Astrocyte (in vitro differentiated cells and primary cell): ENCODE measurements at places on chromosomes 6 and 20. TPM values are rescaled to one million over a fixed set of nuclear protein-coding genes. Genes with fewer than 3 reads are reported as not detected.

FAM209A gene
- 0.32 TPM in 1 of 2 replicates, not detected in the other for total RNA-seq

HCRTR2 gene
- 0.23 and 0.36 TPM in 2 replicates for total RNA-seq

PRL gene
- not detected in 2 replicates for total RNA-seq

C6orf132 gene
- total RNA-seq = 3.3 and 5.3 TPM in 2 replicates

MAN1A1 gene
- total RNA-seq = 11.7 and 13.2 TPM in 2 replicates
